ENCODE measurements at places on chromosomes 5 and 9.

DNA sequence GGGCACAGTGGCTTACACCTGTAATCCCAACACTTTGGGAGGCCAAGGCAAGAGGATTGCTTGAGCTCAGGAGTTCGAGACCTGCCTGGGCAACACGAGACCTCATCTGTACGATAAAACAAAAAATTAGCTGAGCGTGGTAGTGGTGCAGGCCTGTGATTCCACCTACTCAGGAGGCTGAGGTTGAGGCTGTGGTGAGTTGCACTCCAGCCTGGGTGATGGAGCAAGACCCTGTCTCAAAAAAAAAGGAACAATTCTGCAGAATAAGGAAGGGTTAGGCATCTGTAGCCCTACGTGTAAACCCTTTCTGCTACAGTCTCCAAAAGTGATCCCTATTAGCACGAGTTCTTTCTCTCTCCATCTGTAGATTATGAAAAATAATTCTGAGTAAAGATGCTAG, 19.9 kb downstream of the CDC26 start:
- no peak for DNase-seq

- DNase-seq, result no peak
Measured at GRCh38 chr5:160462167-160462566, 40.5 kb downstream of the PTTG1 start.

GRCh38 chr5:17415321-17415758, 82.7 kb upstream of the TAF11L2 start:
- peak; percentile 81 for DNase-seq

DNA sequence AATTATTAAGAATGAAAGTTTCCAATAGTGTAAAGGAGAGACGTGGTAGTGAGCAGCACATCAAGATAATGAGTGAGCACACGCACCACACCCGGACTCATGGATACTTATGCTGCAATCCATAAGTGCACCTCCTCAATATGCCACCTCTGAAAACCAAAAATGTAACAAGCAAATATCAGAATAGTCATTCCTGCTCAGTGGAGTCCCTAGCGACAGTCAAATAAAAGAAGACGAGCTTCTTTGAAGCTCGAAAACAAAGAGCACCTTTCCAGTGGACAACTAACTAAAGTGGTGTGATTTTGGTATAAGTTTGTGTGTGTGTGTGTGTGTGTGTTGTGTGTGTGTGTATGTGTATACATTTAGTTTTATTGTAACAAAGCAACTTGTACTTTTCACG, 241.3 kb downstream of the DEPDC1B start:
- DNase-seq, result no peak

GRCh38 chr5:94808497-94808896, 190.0 kb downstream of the SLF1 start:
- no peak for DNase-seq

DNA sequence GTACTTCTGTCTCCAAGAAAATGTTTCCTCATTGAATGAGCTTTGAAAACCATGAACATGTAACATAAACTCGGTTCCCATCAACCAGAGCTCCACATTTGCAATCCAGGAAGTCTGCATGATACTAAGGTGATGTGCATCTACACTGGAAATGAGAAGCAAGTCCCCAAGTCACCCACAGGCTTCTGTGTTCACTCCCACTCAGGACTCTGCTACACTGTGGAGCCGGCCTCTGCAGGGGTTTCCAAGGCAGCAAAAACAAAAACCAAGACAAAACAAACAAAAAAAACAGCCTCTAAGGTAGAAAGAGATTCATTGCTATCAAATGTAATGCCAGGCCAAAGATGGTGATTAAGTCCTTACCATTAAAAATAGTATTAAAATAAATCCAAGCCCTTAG, 593.7 kb downstream of the IRX1 start:
- no peak for DNase-seq

GRCh38 chr9:131398204-131398603, 4.3 kb downstream of the PRRC2B start:
- no peak for DNase-seq

GRCh38 chr9:135275571-135276289, 188.3 kb downstream of the OLFM1 start:
- no peak for DNase-seq

- no peak for DNase-seq
Measured at GRCh38 chr9:81394881-81395675, 294.3 kb downstream of the TLE1 start.

GRCh38 chr9:113475031-113475430, 11.5 kb downstream of the RGS3 start:
- DNase-seq, result no peak

DNA sequence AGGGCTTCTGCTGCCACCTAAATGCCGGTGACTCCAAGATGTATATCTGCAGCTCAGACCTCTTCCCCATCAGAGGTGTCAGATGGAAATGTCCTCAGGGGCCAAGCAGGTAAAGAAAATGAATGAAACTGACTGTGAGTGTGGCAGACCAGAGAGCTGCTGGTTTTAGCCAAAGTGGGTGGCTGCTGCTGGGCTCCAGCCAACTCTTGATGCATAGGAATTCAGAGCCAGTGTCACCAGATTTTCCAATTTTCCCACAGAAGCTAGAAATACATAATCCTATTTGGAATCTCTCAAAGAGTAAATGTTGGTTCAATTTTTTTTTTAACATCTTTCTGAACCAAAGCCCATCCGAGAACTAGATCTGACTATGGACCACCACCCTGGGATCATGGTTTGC, 161.2 kb upstream of the SPRY4 start:
- no peak for DNase-seq

- DNase-seq, result no peak
Measured at GRCh38 chr9:134187891-134188385, 23.6 kb upstream of the RNU6ATAC start.

DNA sequence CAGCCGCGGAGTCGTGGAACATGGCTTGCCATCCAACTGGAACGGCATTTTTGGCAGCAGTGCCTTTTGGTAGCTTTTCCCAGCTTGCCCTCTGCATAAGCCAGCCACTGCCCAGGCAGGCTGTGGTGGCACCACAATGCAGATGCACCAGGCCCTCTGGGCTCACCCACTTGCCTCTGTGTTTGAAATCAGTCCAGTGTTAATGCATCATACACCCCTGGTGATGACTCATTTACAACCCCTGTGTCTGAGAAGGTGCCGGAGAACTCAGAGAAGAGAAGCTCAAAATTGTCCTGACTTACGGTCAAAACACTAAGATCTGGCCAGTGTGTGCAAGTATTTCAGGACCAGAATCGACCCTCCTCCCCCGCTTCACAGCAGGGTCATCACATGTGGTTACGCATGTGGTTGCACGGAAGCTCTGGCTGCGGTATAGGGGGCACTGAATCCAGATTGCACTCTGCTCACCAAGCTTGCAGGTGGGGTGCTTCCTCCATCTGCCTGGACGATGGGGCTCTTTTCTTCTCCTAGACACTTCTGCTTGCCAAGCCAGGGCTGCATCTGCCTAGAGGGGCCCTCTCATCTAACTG, 66.5 kb upstream of the SMIM15 start:
- no peak for DNase-seq

DNA sequence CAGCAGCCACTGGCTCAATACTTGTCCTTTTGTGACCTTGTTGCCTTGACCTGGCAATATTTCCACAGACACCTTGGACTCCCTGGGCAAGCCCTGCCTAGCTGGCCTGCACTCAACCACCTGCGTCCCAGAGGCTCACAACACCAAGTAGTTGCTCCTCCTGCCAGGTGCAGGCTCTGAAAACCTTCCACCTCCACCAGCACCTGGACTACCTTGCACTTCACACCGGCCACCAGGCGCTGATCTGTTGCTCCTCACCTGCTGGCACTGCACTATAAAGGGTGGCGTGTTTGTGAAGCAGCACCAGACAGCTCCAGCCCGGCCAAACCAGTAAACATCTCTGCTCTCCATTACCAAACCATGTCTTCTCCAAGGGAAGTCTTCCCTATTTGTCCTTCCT, 997.7 kb downstream of the PTPRD start:
- no peak for DNase-seq

DNA sequence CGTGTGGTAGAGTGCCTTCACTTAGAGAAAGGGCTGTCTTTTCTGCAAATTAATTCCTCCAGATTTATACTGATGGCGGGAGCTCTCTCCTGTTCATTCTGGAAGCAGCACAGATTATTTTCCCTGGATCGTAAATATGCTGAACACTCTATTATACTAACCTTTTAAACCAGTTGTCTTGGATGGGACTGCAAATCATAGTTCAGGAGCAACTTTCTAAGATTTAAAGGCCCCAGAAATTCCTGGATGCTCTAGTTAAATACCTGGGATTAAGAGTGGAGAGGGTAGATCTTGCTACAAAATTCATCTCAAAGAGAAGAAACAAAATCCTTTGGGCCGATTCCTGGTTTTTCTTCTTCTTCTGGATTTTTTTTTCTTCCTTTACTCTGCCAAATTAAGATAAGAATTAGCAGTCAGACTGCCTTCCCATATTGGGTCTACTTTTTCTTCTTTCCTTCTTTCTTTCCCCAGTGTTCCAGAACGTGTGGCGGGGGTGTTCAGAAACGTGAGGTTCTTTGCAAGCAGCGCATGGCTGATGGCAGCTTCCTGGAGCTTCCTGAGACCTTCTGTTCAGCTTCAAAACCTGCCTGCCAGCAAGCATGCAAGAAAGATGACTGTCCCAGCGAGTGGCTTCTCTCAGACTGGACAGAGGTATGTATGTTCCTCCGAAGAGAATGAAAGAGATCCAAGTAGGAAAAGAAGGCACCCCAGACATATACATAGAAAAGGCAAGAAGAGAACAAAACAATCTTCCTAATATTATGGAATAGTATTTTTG, 262.7 kb downstream of the SAXO1 start:
- no peak for DNase-seq

GRCh38 chr5:164013077-164013670, 507.8 kb downstream of the MAT2B start:
- peak; percentile 81 for DNase-seq

- DNase-seq, result no peak
Measured at GRCh38 chr9:125604196-125604595, 102.8 kb downstream of the MAPKAP1 start.
